ENCODE measurements at places on chromosomes 6 and 20.

DNA sequence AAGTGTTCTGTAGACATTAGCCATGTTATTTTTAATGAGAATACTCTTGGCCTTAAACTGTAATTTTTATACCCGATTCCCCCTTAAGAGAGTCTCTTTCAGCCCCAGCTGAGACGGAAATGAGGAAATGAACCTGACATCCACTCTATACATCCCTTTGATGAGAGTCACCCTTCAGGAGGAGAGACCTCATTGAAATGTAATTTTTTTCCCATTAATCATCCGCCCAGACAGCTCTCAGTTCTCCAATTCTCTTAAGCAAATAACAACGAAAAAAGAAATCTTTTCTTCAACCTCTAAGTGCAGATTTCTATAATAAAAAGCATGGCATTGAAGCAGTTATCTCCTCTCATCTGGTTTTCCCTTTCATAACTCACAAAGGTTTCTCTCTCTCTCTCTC lies 243.8 kb upstream of the PMEPA1 start:
- no peak for DNase-seq

DNA sequence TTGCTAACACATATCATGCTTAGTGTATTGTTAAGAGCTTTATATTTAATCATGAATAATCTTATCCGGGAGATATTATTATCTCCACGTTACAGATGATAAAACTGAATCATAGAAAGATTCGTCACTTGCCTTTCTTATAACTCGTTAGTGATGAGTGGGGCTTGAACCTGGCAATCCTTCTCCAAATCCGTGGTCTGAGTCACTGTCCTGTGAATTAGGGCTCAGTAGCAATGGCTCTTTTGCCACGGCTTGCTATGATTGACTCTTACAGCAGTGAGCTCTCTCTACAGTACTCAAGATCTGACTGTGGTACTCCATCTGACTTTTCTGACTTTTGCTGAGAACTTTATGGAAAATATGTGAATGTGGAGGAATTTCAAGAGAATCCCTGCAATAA lies 246.9 kb downstream of the PACRG start:
- DNase-seq, result no peak

- no peak for DNase-seq
Measured at GRCh38 chr20:13543783-13544182, 94.9 kb downstream of the TASP1 start.

DNA sequence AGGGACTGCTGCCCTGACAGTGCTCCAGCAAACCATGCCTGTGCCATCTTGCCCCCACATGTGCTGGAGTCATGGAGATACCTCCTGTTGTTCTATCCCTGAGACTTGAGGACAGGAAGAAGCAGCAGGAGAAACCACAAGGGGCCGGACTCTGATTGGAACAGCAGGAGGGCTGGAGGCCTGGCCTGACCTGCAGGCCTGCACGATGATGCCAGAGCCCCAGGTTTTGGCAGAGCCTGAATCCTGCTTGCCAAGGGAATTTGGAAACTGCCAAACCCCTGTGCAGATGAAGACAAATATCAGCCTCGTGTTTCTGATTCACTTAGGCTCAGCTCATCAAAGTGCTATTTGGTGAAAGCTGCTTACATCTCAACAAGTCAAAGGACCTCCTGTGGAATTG lies 177.6 kb downstream of the MAFB start:
- peak; percentile 40 for DNase-seq

All from AG09309 (cell line).